Astrocyte (in vitro differentiated cells and primary cell): ENCODE measurements at places on chromosomes 6 and 20. TPM values are rescaled to one million over a fixed set of nuclear protein-coding genes. Genes with fewer than 3 reads are reported as not detected.
A peak's percentile ranks its signal among the peaks of the same experiment; 100 is the strongest.

GRCh38 chr6:144405163-144405562 is 120.0 kb downstream of the UTRN start:
- DNase-seq = no peak

DNA sequence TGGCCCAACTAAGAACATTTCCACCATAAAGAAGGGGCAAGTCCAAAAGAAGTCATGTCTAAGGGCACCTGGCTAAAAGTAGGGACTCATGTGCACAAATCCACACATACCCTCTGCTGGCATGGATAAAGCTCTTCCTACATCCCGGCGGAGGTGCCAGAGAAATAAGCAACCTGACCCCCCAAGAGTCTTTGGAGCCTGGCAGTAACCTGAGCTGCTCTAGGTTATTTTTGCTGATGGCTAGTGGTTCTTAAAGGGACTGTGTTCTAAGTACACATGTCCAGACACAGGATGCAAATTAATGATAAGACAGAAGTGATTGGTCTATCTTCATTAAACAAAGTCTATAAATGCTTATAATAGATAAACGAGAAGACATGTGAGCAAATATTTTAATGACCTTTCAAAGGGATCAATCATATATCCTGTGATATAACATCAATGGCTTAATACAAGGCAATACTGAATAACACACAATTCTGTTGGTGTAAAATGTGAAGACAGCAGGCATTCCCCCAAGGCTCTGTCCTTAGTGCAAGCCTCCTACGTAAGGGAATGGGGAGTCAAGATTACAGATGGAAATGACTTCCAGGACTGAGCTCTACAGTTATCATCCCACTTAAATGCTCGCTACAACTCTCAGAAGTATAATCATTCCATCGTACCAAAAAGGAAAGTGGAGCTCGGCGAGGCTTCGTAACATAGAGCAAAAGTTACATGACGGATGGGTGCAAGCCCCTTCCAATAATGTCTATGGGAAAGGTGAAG is 52.5 kb downstream of the HIVEP2 start:
- no peak for DNase-seq

- DNase-seq = peak; percentile 93
These were observed 86.3 kb upstream of the CARMIL1 start for GRCh38 chr6:25192590-25193459.

GRCh38 chr6:155595284-155595683 is 139.6 kb upstream of the NOX3 start:
- DNase-seq = no peak

DNA sequence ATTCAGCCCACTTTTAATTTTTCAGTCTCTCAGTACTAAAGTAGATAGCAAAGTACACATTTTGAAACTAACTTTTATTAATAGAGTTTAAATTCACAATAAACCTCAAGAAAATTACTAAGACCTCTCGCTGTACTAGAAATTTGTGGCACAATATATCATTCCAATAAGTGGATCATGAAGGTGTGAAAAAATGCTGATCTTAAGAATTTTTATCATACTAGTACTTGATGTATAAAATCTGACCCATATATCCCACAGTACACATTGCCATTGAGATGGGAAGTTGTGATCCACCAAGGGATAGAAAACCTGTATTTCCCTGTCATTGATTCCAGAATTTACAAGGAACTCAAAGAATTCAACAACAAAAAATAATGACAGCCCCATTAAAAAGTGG is 85.7 kb downstream of the DCDC2 start:
- DNase-seq = no peak

DNA sequence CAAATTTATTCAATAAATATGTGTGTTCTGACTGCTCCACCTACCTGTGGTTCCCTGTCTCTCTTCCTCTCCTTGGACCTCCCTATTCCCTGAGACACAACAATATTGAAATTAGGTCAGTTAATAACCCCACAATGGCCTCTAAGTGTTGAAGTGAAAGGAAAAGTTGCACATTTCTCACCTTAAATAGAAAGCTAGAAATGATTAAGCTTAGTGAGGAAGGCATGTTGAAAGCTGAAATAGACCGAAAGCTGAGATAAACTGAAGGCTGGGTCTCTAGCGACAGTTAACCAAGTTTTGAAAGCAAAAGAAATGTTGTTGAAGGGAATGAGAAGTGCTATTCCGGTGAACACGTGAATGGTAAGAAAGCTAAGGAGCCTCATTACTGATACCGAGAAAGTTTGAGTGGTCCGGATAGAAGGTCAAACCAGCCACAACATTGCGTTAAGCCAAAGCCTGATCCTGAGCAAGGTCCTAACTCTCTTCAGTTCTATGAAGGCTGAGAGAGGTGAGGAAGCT is 34.1 kb downstream of the UST start:
- no peak for DNase-seq

The HTR1E gene
- not detected in 2 replicates for total RNA-seq

- peak; percentile 65 for DNase-seq
These were observed 224.5 kb downstream of the GMDS start for GRCh38 chr6:2020909-2021308.

The JPH2 gene
- total RNA-seq = 18.1 and 18.5 TPM in 2 replicates

The FILIP1 gene
- 1.0 and 2.0 TPM in 2 replicates for total RNA-seq

- no peak for DNase-seq
These were observed 41.3 kb downstream of the PCNA start for GRCh38 chr20:5078399-5078958.

GRCh38 chr20:19913927-19914614 is 103.1 kb upstream of the NAA20 start:
- DNase-seq = peak; percentile 51

The SLC35D3 gene
- not detected in 2 replicates for total RNA-seq

The MAPK13 gene
- 4.5 and 5.8 TPM in 2 replicates for total RNA-seq

- no peak for DNase-seq
These were observed 45.1 kb upstream of the B4GALT5 start for GRCh38 chr20:49758781-49759180.

GRCh38 chr20:59781226-59781625 is 152.2 kb downstream of the SYCP2 start:
- DNase-seq = no peak

DNA sequence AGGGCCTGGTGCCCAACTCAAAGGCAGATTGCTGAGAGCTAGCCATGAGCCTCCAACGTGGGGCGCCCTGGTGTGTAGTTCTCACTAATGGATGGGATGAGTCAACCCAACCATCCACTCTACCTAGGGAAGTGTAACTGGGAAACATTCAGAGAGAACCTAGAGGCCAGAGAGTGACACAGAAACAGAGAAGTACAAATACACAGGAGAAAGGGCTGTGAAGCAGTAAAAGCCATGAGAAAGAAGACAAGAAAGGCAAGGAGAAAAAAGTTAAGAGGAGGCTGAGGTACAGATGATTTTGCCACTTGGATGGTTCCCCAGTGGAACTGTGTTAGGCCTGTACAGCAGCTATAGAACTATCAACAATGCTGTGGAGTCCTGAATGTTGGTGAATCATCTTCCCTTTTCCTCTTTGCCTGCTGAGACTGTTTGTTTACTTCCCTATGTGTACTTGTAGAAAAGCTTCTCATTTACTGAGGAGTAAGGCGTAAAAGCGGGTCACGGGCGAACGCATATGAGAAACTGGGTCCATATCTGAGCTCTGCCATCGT is 39.0 kb downstream of the MAN1A1 start:
- no peak for DNase-seq

DNA sequence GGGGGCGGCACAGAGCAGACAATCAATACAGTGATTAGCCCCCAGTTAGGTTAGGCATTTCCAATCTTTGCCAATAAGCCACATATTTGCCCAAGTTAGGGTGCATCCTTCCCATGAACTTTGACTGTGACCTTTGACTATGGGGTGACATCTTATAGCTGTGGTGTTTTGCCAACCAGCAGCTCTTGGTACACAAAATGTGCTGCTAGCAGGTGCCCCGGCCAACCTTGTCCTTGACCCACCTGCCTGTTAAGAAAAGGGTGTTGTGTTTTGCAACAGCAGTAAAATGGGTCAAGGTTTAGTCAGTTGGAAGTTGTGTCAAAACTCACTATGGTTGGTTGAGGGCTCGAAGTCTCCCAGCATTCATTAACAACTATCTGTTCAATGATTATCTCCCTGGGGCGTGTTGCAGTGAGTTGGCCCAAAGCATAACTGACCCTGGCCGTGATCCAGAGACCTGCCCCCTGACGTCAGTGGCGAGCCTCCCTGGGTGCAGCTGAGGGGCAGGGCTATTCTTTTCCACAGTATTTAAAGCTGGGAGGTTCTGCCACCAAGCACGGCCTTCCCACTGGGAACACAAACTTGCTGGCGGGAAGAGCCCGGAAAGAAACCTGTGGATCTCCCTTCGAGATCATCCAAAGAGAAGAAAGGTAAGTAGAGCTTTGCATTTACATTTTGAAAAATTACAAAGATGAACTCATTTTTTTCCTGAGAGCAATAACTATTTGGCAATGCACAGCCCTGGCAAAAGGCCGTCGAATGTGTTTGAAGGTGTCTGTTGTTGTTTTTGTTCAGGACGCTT is at the start of gene PCK1:
Gene PCK1, plus strand, starts transcription at position 557 of the 802 bp plus-strand sequence. CDS start 302 bp downstream, outside the sequence.
- DNase-seq = no peak

DNA sequence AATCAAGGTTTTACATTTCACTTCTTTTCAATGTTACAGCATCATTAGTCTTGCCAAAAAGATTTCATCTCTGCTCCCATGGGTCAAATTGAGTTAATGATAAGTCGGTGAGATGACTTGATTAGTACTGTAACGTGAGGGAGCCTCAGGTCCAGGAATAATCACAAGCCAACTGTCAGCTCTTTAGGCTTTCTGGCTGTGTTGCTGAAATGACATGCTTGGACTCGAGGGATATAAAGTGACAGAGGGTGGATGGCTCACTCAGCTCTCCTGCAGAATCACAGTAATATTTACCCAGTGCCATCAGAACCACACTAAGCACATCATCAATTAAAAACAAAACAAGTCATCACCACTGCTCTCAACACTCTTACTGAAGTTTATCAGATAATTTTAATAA is 196.2 kb upstream of the THEMIS start:
- DNase-seq = no peak

DNA sequence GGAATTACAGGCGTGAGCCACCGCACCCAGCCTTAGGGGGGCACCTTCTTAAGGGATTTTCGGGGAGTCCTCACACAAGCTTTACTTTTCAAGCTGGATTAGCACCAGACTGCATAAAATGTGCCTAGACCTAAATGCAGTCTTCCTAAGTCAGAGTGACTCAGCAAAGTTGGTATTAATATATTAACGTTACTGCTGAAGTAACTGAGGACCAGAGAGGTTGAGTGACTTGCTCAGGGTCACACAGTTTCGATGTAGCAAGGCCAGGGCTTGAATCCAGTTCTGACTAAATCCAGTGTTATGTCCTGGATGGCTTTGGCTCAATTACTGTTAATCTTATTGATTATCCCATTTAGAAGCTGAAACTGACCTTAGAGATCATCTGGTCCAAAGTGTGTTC is 13.4 kb downstream of the EDEM2 start:
- no peak for DNase-seq

The SLC16A10 gene
- 0.18 and 0.48 TPM in 2 replicates for total RNA-seq

DNA sequence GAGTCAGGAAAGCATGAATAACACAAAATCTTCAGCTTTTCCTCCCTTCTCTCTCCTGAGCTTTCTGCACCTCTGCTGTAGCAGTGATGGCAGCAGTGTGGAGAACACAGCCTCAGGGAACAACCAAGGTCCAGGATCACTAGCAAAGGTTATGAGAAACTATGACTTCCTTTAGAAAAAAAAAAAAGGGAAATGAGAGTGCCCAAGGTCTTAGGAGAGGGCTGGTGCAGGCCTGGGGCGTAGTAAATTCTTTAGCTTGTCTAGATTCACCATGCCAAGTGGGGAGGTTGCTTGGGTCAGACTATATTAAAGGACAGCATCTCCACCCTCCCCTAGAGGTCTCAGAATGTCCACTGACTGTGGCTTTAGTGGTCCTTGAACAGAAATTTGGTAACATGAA is 40.4 kb upstream of the POLR1H start:
- DNase-seq = no peak

The NKX2-4 gene
- total RNA-seq = not detected in 2 replicates

GRCh38 chr6:28489366-28490204 is 26.0 kb downstream of the GPX6 start:
- DNase-seq = peak; percentile 67

- DNase-seq = peak; percentile 75
These were observed 2.1 kb upstream of the HIVEP2 start for GRCh38 chr6:142946924-142947713.

DNA sequence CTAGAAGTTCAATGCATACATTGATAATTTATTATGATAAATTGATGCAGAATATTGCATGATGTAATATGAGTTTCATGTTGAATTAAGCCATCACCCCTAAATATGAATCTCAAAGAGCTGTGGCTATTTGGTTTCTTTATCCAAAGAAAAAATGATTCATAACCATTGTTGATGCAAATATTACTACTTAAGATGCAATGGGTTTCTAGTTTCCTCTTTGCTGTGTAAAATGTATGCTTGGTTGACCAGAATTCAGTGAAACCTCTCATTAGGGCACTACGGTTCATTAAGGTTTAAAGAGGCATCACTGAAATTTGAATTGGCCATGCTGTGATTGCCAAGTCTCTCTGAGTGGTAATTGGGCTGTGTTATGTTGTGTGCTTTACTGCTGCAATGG is 492.5 kb upstream of the FLRT3 start:
- DNase-seq = no peak

DNA sequence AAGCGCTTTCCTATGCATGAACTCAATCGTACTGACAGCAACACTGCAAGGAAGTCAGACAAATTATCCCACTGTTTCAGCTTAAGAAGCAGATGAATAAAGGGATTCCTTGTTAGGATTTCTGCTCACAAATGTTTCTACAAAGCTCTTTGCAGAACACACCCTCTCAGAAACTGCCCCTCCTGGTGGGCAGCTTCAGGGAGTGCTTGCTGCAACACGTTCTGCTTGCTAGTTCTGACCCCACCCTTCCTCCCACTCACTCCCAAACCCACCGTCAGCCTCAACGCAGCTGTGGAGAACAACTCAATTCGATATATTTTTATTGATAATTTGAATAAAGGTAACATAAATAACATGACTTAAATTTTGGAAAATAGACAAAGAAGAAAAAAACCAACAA is 250.8 kb upstream of the PRDM1 start:
- DNase-seq = peak; percentile 21

GRCh38 chr6:39050453-39051112 is 2.0 kb downstream of the GLP1R start:
- DNase-seq = no peak

The RCAN2 gene
- 9.9 and 10.6 TPM in 2 replicates for total RNA-seq

DNA sequence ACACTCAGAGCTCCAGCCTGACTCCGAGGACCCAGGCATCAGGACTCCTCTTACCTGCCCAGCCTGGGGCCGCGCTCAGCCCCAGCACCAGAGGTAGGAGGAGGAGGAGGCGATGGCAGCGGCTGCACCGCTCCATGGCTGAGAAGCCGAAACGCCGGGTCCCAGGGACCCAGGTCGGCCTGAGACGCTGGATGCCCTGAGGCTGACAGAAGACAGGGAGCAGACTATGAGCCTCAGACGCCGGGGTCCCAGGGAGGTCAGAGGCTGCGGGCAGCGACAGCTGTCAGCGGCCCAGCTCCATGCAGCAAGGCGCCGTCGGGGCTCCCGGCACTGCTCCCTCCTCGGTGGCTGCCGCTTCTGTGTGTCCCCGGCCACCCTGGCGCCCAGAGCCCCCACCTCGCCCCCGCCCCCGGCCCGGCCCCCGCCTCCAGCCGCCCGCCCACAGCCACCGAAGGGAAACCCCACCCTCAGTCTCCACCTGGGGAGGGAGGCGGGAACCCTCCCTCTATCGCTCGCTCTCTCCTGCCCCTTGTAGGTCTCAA is at the start of gene COL11A2:
Gene COL11A2, minus strand, starts transcription at position 363 of the 542 bp plus-strand sequence. Its CDS starts 227 bp downstream, at position 136.
- DNase-seq = no peak

GRCh38 chr6:12354499-12354898 is 64.3 kb downstream of the EDN1 start:
- DNase-seq = peak; percentile 44

The PAX1 gene
- not detected in 2 replicates for total RNA-seq

GRCh38 chr6:158242071-158242606 is 70.1 kb upstream of the TULP4 start:
- DNase-seq = no peak
